ENCODE measurements at places on chromosomes 11 and 22. TPM values are rescaled to one million over a fixed set of nuclear protein-coding genes. Genes with fewer than 3 reads are reported as not detected.

DNA sequence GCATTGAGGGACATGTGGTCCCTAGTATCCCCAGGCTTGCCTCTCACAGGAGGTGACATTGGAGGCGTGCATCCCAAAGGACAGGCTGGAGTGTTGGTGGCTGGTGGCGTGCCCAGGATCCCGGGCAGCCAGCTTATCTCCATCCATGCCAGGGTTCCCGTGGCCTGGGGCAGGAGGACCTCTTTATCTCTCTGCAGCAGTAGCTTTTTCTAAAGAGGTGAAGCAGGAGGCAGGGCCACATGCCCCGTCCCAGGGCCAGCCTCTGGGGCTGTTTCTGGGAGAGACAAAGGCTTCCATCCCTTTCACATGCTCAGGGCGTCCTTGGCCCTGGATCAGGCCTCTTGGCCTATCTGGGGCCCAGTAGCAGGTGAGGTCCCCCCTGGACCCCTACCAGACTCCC, 19.7 kb downstream of the PARVG start:
- DNase-seq, result no peak
- peaks cover 4% of the 10 kb centered on the region for H3K36me3 ChIP-seq
- H3K4me3 ChIP-seq, result no peak overlapping the region
- H3K4me1 ChIP-seq, result no peaks in the 10 kb centered on the region
- H3K27me3 ChIP-seq, result no peaks in the 10 kb centered on the region

- H3K27ac ChIP-seq, result no peak overlapping the region
- no peak overlapping the region for H3K4me3 ChIP-seq
- H3K27me3 ChIP-seq, result peaks cover 4% of the 10 kb centered on the region
Measured at GRCh38 chr11:119339589-119340334, 921 bp downstream of the C1QTNF5 start.

DNA sequence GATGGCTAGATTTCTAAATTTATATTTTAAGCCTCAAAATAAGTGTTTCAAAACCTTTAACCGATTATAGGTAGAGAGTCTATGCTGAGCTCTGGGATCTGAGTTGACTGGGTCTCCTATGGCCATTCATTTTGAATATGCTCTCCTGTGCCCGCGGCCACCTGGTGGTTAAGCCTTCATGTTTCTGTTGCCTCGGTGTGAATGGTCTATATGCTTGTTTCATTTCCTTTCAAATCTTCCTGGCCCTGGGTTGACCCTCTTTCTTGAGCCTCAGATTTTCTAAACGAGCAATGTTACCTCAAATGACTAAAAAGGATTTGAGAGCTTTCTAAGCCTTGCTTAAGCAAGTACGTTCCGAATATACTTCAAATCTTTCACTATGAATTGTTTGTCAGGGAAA, 789.4 kb upstream of the KIRREL3 start:
- no peaks in the 10 kb centered on the region for H3K36me3 ChIP-seq
- H3K27me3 ChIP-seq, result no peaks in the 10 kb centered on the region
- no peaks in the 10 kb centered on the region for H3K4me1 ChIP-seq
- DNase-seq, result no peak

DNA sequence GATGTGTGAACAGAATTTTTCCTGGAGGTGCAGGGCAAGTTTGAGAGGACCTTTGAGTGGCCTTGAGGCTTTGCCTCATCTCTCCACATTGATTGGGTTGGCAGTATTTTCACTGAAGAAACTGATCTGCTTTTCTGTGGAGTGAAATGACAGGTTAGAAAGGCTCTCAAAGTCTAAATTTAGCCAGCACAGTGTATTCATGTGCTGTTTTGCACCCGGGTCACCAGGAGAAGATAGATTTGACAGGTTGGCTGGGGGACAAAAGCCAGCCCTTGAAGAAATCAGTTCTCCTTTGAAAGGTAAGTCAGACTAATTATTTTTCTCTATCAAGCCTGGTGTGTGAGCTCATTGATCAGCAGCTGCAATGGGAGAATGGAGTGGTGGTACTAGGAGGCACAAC, 152.9 kb downstream of the DBX1 start:
- no peaks in the 10 kb centered on the region for H3K27me3 ChIP-seq
- H3K4me3 ChIP-seq, result no peak overlapping the region
- no peaks in the 10 kb centered on the region for H3K4me1 ChIP-seq
- DNase-seq, result no peak

GRCh38 chr11:31236143-31236542, 133.4 kb downstream of the DCDC1 start:
- no peaks in the 10 kb centered on the region for H3K4me1 ChIP-seq
- H3K4me3 ChIP-seq, result no peak overlapping the region
- H3K27me3 ChIP-seq, result no peaks in the 10 kb centered on the region
- no peak overlapping the region for H3K27ac ChIP-seq
- no peak for DNase-seq

- peak overlapping the region; percentile 37 for H3K27ac ChIP-seq
- no peaks in the 10 kb centered on the region for H3K36me3 ChIP-seq
Measured at GRCh38 chr22:49930596-49931412, 12.4 kb downstream of the CRELD2 start.

GRCh38 chr22:24338726-24339451, 68.3 kb downstream of the SPECC1L start:
- H3K4me3 ChIP-seq, result no peak overlapping the region
- H3K36me3 ChIP-seq, result no peaks in the 10 kb centered on the region
- no peaks in the 10 kb centered on the region for H3K4me1 ChIP-seq

DNA sequence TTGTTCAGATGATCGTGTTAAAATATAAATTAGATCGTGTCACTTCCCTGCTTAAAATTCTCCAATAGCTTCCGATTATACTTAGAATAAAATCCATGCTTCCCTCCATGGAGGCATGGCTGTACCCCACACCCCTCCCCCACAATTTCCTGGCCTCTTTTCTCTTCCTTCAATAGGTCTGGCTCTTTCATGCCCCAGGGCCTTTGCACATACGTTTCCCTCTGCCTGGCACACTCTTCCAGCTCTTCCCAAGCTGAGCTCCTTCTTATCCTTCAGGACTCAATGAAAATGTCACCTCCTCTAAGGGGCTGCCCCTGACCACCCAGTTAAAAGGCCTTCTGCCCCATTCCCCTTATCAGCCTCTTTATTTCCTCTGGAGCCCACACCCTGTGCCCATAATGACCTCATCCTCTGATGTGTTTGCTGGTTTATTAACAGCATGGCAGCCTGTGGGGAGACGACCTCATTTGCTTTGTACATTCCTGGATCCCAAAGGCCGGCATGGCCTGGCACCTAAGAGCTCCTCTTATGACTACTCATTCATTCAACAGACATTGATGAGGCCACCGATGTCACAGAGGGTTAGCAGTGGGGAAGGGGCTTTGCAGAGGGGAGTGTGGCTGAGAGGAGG, 9.0 kb upstream of the FLRT1 start:
- DNase-seq, result no peak
- H3K36me3 ChIP-seq, result no peaks in the 10 kb centered on the region
- H3K27ac ChIP-seq, result no peak overlapping the region
- H3K4me3 ChIP-seq, result no peak overlapping the region
- no peaks in the 10 kb centered on the region for H3K27me3 ChIP-seq

DNA sequence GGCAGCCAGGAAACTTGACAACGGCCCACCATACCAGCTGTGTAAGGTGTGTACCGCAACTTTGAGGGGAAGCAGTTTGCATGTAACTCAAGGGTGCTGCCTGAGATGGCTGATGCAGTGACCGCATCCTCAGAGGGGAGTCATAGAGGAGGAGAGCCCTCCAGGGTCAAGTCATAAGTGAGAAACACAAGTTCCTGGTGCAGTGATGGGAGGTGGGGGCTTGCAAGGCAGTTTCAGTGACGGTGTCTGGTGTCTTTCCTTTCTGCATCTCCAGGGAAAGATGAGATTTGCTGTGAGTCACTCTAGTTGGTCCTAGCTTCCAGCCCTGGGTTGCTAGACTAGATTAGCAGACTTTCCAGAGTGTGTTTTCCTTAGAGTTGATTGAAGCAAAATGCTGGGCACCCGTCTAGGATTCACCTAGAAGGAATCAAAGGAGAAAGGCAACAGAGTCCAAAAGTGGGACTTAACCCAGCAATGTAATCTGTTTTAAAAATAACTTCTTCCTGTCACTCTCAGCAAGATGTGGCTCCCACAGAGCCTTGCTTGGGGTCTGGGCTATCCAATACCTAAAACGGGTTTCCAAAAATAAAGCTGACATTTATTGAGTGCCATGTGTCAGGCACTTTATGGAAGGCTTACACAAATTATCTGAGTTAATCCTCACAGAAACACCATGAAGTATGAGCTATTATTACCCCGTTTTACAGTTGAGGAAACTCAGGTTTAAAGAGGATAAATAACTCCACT, 265.4 kb upstream of the PLET1 start:
- H3K4me3 ChIP-seq, result no peak overlapping the region
- H3K27me3 ChIP-seq, result no peaks in the 10 kb centered on the region
- H3K27ac ChIP-seq, result no peak overlapping the region

- H3K36me3 ChIP-seq, result no peaks in the 10 kb centered on the region
- no peak overlapping the region for H3K4me3 ChIP-seq
- DNase-seq, result no peak
- no peaks in the 10 kb centered on the region for H3K27me3 ChIP-seq
Measured at GRCh38 chr22:48431014-48431413, 1396.7 kb downstream of the BRD1 start.

GRCh38 chr11:10097615-10098014, 196.4 kb downstream of the SBF2 start:
- DNase-seq, result no peak
- no peaks in the 10 kb centered on the region for H3K4me1 ChIP-seq
- no peaks in the 10 kb centered on the region for H3K36me3 ChIP-seq
- H3K4me3 ChIP-seq, result no peak overlapping the region

DNA sequence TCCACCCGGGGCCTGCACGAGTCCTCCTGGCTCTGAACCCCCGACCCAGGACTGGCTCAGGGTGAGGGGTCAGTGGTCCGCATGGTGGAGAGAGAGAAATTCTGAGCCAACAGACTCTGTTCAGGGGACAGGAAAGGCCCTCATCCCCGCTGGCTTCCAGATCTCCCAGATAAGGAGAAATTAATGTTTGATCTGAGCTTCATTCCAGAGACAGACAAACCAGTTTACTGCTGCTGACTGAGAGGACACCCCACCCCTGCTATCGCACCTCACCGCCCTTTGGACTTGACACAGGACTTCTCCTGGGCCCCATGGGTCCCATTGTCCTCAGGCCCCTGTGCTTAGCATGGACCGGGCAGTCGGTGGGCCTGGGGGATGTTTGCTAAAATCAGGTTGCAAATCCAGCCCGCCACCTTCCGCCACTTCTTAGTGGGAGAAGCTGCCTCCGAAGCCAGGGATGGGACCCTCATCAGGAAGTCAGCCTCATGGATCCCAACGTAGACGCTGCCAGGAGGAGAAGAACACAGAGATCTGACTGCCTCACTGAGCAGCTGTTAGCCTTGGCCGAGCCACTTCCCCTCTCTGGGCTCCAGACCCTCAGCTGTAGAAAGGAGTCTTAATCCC, 11.2 kb upstream of the UPK3A start:
- peaks cover 4% of the 10 kb centered on the region for H3K4me1 ChIP-seq
- H3K27me3 ChIP-seq, result no peaks in the 10 kb centered on the region
- no peak for DNase-seq
- H3K27ac ChIP-seq, result no peak overlapping the region
- H3K4me3 ChIP-seq, result no peak overlapping the region
- no peaks in the 10 kb centered on the region for H3K36me3 ChIP-seq

GRCh38 chr11:3855808-3856491, 486 bp downstream of the STIM1 start:
- no peaks in the 10 kb centered on the region for H3K36me3 ChIP-seq
- peak overlapping the region; percentile 92 for H3K27ac ChIP-seq
- no peak for DNase-seq
- peaks cover 54% of the 10 kb centered on the region for H3K4me1 ChIP-seq
- H3K27me3 ChIP-seq, result no peaks in the 10 kb centered on the region

The ARHGAP1 gene
- 76.9 TPM for total RNA-seq

The PACSIN3 gene
- not detected for total RNA-seq

The ROBO4 gene
- total RNA-seq, result not detected

The RTN4R gene
- total RNA-seq, result 2.7 TPM

The CD3D gene
- 352 TPM for total RNA-seq

The GRK3 gene
- 5.6 TPM for total RNA-seq

The CRYBA4 gene
- not detected for total RNA-seq

The HMOX1 gene
- total RNA-seq, result 54.0 TPM

Data from naive thymus-derived CD4-positive, alpha-beta T cell (primary cell).